ENCODE measurements at places on chromosomes 1 and 21.
A peak's percentile ranks its signal among the peaks of the same experiment; 100 is the strongest.

DNA sequence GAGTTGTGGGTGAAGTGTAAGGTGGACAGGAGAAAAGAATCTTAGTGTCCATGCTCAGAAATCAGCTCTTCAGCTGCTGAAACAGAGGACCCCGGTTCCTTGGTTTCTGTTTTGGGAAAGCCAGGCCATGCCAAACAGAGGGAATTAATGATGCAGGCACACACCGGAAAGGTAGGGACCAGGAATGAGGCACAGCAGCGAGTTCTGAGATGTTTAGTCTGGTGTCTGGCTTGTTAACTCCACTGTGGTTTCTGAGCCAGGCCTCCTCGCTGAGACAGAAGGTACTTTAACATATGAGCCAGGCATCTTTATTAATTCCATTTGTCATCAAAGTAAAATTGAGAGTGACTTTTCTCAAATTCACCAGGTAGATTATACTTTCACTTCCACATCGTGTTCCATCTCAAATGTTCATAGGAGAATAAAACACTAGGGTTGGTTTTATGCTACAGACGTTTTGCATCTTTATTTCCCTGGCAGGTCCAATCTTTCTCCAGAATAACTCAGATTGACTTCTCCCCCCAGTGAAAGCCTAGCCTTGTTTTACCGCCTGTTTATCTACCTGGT, 23.5 kb downstream of the LRRC8D start:
- peak; percentile 35 for DNase-seq

DNA sequence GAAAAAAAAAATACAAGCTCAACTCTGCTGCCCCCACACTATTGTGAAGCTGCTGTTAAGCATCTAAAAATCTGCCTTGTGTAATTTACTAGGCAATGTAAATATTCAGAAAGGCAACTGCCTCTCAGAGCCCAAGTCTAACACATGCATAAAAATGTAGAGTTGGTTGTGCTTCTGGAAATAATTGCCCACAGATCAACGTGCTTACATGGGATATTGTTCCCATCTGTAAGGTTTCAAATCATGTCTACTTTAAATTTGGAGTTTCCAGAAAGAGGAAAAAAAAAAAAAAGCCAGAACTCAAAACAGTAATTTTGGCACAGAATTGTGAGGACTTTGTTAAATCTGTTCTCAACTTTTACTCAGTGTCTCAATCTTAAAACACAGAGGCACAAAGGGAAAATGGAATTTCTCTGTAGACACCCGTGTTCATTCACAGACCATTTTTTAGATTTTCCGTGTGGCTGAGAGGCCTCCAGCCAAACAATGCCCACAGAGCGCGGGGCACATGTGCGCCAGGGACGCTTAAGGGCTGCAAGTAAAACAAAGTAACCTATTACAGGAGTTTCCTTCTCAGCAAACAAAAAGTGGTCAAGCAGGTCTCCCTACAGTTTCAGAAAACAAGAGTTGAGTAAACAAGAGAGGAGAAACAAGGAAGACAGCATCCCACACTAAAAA, 115.5 kb downstream of the RERE start:
- peak; percentile 42 for DNase-seq

DNA sequence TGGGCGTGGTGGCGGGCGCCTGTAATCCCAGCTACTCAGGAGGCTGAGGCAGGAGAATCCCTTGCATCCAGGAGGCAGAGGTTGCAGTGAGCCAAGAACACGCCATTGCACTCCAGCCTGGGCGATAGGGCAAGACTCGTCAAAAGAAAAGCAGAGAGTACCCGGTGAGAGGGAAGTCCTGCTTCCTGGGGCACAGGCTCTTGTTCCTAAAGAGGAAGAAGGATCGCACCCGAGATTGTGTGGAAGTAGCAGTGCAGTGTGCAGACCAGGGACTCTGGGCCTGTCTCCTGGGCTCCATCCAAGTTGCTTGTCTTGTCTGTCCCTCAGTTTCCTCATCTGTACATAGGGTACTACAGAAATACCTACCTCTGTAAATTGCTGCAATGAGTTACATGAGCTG, 29.6 kb downstream of the NBPF3 start:
- DNase-seq, result no peak

DNA sequence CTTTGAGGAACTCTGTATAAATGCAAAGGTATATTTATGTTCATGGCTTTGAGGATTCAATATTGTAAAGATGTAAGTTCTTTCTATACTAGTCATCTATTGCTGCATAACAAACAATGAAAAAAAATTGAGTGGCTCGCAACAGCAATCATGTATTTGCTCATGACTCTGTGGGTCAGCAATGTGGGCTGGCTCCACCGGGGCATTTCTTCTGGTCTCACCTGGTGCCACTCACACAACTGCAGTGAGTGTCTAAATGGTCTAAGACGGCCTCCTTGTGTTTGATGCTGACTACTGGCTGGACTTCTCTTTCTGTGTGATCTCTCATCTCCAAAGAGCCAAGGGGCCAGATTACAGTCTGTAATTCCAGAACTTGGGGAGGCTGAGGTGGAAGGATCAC, 45.1 kb upstream of the EXO1 start:
- no peak for DNase-seq

- no peak for DNase-seq
These were observed 1098.1 kb upstream of the NCAM2 start for GRCh38 chr21:19900149-19900548.

GRCh38 chr21:44853601-44854390, 19.7 kb downstream of the PTTG1IP start:
- no peak for DNase-seq
